ENCODE measurements at places on chromosomes 4 and X.

DNA sequence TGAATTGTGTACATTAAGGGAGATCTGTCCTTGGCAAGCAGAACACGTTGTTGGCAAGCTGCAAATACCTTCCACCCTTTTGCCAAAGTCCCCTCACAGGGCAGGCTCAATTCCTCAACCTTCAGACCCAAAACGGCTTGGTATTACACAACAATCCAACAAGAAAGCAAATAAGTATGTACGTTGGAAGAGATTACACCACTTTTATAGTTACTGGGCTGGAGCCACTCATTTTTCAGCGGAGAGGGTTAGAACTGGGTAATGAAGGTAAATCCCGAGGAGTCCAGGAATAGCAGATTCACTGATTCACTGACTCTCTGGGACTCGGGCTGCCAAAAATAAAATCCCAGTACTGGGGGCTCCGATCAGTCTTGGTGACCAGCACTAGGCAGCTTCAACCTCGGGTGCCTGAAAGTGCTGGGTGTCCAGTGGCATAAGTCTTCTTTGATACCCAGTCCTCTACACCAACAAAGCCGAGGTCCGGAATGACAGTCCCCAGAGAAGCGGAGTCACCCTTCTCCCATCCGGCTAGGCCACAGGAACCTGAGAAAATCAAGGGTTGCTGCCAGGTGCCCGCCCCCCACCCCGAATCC lies 587 bp downstream of the TIMM8A start:
- no peak for DNase-seq

- no peak for DNase-seq
Measured at GRCh38 chr4:118974758-118975157, 86.1 kb downstream of the SYNPO2 start.

- no peak for DNase-seq
Measured at GRCh38 chrX:12170755-12171154, 32.5 kb downstream of the FRMPD4 start.

DNA sequence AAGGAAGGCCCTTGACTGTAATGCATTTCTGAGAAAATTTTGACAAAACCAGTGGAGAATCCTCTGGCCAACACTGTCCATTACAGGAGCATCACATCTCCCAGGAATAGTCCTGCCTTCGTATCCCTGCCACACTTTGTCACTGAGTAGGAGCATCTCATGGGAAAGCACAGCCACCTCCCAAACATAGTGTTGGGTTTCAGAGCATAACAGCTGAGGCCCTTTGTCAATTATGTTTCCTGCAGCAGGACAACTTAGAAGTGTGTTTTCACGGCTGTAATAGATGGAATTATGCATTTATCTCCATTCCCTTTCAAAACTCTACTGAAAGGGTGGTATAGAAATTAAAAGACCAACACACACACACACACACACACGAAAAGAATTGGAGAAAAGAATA lies 91.1 kb upstream of the SMAD1 start:
- no peak for DNase-seq

DNA sequence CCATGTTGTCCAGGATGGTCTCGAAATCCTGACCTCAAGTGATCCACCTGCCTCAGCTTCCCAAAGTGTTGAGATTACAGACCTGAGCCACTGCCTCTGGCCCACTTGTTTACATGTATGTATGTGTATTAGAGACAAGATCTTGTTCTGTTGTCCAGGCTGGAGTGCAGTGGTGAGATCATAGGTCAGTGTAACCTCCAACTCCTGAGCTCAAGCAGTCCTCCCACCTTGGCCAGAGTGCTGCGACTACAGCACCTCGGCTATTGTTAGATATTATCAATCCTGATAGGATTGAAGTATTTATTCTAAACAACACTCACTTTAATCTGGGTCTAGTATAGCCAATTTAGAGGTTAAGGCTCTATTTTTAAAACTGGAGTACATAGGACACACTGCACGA lies 36.0 kb downstream of the PAGE1 start:
- DNase-seq, result no peak

DNA sequence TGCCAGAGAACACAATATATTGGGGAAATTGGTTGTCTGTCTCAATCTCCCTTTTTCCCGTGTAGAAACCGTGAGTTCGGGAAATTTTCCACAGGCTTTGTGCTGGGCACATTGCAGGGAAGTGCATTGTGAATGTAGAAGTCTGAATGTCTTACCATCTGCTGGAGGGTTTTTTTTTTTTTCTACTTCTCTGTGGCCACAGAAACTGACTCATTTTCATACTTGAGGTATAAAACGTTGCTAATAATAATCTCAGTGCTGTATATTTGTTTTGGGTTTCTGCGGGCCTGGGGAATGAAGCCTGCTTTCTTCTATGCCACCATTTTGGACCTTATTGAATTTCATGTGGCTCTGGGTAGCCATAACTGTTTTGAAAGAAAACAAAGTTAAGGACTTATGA lies 1001.2 kb downstream of the STIM2 start:
- no peak for DNase-seq

DNA sequence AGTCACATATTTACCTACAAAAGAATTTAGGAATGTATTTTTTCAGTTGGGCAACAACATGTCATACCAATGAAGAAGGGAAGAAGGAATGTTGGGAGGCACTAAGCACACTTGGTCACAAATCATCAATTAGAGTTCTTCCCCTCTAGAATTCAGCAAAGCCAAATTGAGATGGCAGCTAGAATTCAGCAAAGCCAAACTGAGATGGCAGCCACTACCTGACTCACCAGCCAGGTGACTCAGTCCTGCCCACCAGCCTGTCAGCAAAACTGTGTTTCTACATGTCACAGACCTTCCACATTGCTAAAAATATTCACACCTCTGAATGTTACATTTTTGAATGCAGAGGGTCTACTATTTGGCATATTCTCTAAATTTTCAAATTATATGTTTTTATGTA lies 63.2 kb upstream of the NOCT start:
- DNase-seq, result no peak

- DNase-seq, result no peak
Measured at GRCh38 chr4:4480685-4481398, 61.0 kb downstream of the STX18 start.

DNA sequence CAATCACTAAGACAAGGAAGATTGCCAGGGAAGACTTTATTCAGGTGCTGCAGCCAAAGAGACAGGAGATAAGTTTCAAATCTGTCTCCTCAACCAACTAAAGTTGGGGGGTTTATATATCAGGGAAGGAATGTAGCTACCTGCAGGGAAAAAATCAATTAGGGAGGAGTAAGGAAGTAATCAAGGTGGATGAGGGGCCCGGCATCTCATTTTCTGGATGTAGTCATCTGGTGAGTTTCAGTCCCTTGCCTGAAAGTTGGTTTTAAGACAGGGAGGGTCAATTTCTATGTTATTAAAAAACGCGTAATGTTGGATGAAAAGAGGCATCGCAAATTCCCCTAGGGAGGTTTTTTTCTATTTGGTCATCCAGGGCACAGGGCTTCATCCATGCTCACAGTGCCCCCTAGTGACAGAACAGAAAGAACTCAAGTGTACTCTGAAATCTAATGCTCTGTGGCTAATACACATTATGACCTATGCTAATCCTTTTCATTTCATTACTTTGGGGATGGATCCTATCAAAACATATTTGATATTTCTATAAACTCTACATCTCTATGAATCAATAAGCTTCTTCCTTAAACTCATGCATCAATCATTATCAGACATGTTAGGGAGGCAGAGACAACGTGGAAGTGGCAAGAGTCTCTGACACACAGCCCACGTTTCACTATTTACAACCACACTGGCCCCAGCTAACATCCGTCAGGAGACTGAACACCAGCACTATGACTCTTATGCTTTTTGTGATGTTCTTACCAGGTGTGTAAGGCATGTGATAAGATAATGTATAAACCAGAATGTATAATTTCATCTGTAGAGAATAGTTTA lies 1577.0 kb upstream of the TENM3 start:
- DNase-seq, result no peak

- no peak for DNase-seq
Measured at GRCh38 chrX:20001588-20001987, 10.7 kb upstream of the BCLAF3 start.

GRCh38 chr4:54359919-54360650 lies 131.0 kb downstream of the PDGFRA start:
- no peak for DNase-seq

DNA sequence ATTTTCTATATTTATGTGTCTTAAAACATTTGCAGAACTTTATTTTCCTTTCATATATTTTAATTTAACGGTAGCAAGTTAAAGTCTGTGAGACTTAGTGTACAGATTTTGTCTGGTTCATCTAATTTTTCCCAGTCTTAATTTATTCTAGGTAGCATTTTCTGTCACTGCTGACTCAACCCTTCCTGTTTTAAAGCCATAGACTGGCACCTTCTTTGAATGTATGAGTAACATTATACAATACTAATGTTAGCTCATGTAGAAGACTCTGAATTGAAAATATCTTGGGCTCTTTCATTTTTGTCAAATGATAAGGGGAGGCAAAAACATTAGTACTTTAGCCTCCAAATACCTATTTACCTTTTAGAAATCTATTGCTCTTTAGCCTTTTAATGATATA lies 43.6 kb downstream of the BLTP1 start:
- no peak for DNase-seq

DNA sequence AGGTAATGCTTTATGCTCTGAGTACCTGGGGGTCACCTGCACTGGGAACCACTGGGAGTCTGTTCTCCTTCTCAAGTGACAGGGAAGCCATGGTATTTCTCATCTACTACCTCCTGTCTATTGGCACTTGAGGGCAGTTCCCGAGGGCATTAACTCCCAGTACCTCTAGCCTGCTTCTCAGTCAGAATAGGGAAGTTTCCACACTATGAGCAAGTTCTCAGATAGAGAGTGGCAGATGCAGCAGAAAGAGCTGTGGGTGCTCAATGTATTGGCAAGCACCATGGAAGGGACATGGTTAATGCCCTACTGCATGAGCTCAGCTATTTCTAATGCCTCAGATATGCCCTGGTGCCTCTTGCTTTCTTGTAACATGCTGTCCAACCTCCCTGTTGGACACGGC lies 74.1 kb downstream of the ANOS1 start:
- DNase-seq, result no peak

DNA sequence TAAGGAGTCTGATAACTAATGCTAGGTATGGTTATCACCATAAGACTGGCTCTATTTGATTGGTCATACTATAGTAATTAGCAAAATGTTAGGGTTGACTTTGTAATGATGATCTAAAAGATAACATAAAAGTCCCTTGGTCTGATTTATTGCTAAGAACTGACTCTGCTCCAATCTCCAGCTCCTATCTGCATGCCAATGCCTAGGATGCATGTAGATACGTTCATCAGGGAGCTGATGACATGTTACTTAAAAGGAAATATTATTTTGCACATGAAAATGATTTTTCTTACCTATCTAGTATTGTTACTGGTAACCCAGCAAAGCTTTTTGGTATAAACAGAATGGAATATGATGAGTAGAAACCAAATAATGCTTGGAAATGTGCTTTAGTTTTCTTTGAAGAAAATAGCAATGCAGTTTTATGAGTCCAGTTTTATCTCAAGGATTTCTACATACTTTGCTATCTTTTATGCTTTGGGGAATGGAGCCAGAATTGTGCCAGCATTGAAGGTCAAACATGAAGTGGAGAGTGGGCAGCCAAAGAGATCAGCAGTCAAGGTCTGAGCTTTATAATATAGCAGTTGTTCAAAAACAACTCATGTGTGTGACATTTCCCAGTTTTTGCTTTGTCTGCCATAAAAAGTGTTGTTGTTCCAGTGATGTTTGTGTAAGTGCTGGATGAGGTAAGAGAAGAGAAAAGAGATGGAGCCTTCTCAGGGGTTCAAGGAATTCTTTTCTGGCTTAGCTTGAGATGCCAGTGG lies 121.0 kb downstream of the ARHGAP24 start:
- no peak for DNase-seq

DNA sequence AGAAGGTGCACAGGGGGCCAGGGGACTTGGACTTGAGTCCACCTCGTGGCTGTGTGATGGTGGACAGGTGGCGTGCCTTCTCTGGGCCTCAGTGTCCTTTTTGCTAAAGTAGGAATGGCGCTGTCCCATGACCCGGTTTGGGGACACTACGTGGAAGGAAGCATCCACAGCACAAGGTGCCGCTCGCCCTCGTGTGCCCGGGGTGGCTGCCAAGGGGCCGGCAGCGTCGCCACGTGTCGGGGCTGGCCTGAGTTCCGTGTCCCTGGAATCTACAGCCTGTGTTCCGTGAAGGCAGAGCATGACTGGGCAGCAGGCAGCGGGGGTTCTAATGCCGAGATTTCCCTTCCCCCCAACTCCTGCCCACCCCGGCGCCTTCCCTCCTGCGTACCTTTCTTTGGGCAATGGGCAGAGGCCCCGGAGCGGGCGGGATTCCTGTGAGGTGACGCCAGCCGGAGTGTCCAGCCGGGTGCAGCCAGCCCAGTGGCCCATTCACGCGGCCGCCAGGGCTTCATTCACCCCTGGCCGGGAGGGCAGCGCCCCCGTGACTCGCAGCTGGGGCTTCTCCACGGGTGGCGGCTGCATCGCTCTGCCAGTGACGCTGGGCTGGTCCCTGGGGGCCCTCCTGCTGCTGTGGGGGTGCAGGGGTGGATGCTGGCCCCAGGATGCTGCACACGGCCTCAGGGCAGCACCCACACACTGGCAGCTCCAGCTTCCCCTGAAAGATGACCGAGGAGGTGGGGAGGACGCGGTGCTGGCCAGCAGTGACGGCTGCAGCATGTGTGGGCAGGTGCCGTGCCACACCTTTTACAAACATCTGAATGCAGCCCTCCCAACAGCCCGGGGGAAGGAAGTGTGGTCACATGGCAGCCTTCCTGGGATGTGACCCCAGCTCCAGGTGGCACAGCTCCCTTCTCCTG lies 21.2 kb downstream of the DOK7 start:
- no peak for DNase-seq

GRCh38 chr4:3119464-3119863 lies 45.0 kb downstream of the HTT start:
- DNase-seq, result no peak

GRCh38 chrX:110086916-110087484 lies 84.1 kb downstream of the TMEM164 start:
- no peak for DNase-seq

DNA sequence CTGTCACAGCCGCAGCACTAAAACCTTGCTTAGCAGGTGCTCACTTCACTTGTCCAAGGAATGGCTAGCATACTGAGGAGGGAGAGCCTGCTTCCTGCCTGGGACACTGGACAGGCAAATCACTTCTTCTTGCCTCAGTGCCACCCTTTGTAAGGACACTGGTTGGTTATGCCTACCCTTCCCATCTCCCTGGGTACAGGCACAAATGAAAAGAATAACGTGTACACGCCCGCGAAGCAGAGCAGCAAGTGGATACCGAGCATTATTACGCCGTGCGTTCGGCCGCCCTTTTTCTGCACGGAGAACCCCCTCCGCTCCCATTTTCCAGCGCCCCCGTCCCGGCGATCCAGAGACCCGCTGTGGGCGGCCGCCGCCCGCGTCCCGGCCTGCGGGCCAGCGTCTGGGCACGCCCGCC lies 338 bp upstream of the KLHL2 start:
- DNase-seq, result no peak

- DNase-seq, result no peak
Measured at GRCh38 chr4:180953572-180953971, 1289.6 kb upstream of the TENM3 start.

GRCh38 chr4:155639704-155640523 lies 26.7 kb upstream of the GUCY1A1 start:
- no peak for DNase-seq

GRCh38 chr4:107392951-107393350 lies 327.1 kb downstream of the PAPSS1 start:
- no peak for DNase-seq
